ENCODE measurements at places on chromosomes 6 and 20.

DNA sequence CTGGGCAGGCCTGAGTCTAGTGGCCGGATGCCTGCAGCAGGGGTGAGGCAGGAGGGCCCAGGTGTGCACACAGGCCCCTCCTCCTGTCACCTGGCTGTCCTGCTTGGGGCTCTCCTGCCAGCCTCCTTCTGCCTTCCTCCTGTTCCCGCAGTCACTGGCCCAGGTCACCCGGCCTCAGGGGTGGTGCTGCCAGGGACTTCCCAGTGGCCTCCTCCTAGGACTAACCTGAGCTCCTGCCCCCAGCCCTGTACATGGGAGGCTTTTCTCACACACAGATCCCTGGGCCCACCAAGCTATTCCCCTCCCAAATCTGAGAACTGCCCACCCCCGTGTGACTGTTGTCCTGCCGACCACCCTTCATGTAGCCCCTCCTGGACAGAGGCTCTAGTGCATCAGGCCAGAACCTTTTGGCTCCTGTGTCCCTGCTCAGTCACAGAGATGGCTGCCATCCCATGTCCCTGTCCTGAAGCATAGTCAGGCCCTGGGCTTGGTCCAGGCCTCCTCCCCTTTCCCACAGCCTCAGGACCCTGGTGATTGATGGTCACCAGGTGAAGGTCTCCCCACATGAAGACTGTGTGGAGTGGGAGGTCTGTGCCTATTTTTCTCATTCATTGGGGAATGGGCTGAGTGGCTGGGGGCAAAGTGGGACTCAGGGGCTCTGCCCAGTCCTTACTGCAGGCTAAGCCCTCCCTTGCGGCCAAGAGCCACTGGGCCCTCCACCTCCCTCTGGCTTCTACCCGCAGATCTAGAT is 1.1 kb upstream of the ULBP1 start:
- no peak for DNase-seq

- DNase-seq, result no peak
Observed at GRCh38 chr6:147528511-147529145, 20.1 kb downstream of the SAMD5 start.

GRCh38 chr20:13418263-13419229 is 197.5 kb downstream of the ISM1 start:
- no peak for DNase-seq

GRCh38 chr20:55782912-55783253 is 222.4 kb downstream of the CBLN4 start:
- no peak for DNase-seq

GRCh38 chr6:7086488-7086887 is 21.3 kb upstream of the RREB1 start:
- DNase-seq, result peak; percentile 9

DNA sequence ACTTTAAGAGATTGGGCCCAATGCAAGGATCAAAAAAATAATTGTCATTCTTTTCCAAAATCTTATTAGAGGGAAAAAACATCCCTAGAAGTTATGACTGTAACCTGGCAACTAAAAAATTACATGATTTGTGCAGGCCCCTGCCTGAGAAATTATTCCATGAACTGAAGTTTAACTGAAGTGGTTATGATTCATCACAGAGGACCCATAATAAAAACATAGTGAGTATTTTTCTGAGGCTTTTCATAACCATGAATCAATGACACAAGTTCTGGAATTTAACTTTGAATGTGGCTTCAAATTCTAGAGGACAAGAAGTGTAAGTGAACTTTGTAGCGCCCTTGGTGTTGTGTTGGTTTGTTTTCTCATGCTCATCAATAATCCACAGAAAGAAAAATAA is 31.1 kb upstream of the CARMIL1 start:
- no peak for DNase-seq

DNA sequence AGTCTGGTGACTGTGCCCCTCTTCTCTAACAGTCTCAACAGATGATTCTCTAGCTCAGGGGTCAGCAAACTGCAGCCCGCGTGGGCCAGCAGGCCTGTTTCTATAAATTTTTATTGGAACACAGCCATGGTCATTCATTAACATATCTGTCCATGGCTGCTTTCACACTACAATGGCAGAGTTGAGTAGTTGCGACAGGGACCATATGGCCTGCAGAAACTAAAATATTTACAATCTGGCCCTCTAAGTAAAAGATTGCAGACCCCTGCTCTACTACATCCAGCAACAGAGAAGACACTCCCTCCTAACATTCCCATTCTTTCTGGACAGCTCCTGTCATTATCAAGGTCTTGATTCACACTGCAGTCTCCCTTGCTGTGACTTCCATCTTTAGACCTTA is 45.2 kb downstream of the PLAGL2 start:
- DNase-seq, result no peak

DNA sequence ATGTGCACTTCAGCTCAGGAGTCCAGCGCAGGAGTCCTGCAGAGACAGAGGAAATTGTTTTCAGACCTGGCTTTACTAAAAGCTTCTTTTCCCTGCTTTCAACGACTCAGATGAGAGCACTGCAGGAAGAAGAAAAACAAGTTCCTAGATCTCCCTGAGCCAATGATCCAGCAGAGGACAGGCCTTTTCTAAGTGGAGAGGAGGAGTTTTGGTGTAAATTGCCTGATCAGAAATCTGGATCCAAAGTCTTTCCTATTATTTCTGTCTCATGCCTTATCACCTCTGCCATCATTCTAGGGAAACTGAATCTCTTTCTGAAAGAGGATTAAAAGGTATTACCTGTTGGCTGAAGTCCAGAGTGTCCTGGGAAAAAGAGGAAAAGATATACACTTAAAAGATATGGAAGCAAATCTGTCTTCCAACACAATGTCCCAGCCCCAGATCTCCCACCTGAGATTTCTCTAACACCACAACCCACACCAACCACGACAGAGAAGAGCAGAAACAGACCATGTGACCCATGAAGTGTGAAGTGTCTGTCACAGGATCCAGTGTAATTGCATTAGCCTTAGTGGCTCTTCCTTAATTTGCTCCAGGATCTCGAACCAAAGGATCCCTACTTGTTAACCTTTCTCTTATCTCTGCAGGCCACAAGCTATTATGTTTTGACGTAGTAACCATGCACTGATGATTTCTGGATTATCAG is 23.1 kb upstream of the HLA-DRB5 start:
- DNase-seq, result no peak

DNA sequence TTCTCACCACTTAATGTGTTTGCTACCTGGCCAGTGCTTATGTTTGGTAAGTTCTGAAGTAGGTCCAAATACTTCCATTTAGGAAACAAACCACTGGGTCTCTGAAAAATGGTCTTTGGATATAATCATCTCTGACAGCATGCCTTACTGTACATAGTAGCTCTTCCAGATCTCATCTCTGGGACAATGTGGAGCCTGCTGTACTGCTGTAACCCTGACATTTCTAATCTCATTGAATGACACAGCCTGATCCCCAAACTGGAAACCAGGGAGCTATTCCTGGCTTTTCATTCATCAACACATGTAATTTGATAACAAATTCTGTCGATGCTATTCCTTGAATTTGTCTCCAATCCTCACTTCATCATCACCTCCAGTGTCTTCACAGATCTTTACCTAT is 23.5 kb downstream of the OGFRL1 start:
- no peak for DNase-seq

- DNase-seq, result no peak
Observed at GRCh38 chr6:38035478-38035877, 216.0 kb downstream of the ZFAND3 start.

- DNase-seq, result no peak
Observed at GRCh38 chr6:32816746-32817204, at the start of gene HLA-DOB. TSS of gene HLA-DOB (minus strand) at chr6:32817002. CDS start at chr6:32816951, 51 bp downstream.

GRCh38 chr6:128284128-128284527 is 236.3 kb downstream of the PTPRK start:
- no peak for DNase-seq

DNA sequence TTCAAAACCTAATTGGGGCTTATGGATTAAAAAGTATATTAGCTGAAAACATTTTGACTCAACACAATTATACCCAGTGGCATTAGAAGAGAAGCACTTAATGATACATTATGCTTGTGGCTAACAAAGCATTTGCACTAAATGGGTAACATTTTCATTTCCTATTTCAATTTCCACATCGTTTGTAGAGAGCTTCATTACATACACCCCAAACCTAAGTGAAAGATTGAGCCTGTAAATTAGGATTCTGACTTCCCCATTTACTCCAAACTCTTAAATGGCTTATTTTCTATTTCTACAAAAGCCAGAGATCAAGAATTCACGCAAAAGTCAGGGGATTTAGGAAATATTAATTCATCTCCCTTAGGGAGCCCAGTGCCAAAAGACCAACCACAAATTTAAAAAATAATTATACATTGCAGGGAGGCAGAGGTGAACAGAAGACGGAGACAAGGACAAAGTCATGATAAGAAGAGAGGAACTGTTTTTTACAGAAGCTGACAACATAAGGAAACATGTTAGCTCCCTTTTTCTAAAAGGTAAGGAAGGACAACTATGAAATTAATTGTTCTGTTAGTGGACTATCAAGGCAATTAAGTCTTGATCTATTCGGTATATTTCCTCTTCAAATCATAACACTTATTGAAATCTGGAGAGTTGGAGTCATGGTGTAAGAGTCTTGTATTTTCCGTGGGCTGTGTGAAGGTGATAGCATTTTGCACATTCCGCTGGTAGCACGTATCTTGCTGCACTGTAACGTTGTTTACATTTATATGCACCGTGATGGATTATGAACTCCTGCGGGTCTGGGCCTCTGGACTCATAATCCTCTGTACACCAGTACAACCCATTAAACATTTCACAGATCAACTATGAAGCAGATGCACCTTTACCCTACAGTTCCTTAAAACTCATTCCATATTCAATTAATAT is 24.8 kb upstream of the EZR start:
- DNase-seq, result no peak

DNA sequence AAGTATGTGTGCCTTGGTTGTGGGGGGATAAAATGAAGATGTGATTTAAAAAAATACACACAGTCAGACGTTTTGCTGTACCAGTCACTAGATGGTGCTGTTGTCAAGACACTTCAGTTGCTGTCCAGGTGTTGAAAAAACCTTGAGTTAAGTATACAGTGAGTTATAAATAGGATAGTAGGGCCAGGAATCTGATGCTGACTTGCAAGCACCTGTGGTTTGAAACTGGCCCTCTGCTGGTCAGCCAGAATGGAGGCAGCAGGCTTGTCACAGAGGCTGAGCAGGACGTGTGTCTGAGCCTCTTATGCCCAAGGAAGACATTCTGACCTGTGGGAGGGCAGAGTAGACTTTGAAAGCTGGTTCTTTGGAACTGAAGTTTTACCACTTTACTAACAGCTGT is 27.8 kb downstream of the RNF8 start:
- DNase-seq, result no peak

DNA sequence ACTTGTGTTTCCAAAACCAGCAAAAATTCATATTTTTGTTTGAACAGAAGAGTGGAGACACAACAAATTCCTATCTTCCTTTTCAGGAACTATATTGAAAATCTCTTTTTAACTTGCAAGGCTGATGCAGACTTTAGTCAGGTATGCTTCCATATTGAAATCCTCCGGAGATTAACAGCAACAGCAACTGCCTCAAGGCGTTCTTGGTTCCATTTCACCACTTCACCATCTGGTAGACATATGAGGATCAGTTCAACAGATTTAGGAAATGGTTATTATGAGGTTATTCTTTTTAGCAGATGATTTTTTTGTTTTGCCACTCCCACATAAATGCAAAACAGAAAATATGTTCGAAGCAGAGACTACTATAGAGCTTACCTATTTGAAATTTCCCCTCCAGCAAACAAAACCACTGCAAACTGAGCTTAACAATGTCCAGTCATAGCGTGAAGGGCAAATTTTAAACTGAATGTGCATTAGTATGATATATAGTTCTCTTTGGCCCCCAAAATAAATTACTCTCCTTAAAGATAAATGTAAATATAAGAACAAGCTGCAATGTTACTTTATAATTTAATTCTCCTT is 520.5 kb upstream of the ADGRB3 start:
- no peak for DNase-seq

DNA sequence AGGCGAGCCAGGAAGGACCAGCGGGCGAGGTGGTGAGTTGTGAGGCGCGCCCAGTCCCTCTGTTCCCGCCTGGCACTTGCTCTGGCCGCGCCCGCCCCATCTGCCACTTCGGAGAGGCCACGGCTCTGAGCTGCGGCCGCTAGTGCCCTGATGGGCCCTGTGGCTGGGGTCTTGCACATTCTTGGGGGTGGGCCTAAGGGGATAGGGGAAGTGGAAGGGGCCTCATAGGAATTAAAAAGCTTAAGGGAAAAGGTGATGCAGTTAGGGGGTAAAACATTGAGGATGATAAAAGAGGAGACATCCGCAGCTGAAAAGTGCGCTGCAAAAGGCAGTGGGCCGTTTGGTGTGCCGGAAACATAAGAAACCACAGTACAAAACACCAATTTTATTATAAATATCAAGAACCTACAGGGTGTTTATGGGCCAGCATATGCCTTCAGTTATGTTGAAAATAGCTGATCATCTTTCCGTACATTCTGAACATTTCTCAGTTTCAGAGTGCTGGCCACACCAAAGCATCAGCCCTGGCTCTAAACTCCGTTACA is 1.1 kb upstream of the PSMB8 start:
- no peak for DNase-seq

DNA sequence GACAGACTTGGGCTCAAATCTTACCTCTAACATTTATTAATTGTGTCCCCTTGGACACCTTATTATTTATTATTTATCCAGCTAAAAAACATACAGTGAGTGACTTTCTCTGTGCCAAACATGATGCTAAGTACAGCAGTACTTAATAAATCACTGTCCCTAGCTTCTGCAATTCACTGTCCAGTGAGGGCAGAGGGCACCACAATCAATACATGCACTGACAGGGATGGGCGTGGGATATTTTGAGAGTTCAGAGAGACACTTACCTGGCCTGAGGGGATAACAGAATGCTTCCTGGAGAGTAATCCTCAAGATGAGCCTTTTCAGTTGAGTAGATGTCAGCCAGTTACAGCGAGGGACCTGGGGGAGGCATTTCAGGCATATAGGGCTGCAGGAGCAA is 9.3 kb upstream of the TAAR2 start:
- DNase-seq, result no peak

- DNase-seq, result no peak
Observed at GRCh38 chr20:24566656-24567055, 97.2 kb downstream of the SYNDIG1 start.

- DNase-seq, result no peak
Observed at GRCh38 chr6:82410151-82410648, 46.6 kb downstream of the TPBG start.

GRCh38 chr6:16278048-16278724 is 39.8 kb downstream of the GMPR start:
- no peak for DNase-seq

- no peak for DNase-seq
Observed at GRCh38 chr6:36015666-36016065, 8.8 kb downstream of the SLC26A8 start.

All from activated CD4-positive, alpha-beta T cell treated with anti-CD3 and anti-CD28 coated beads for 1 hour (primary cell).